ENCODE measurements at places on chromosomes 12 and 14. TPM values are rescaled to one million over a fixed set of nuclear protein-coding genes. Genes with fewer than 3 reads are reported as not detected.
A peak's percentile ranks its signal among the peaks of the same experiment; 100 is the strongest.

- DNase-seq: no peak
Observed at GRCh38 chr12:66176105-66176900, 6.5 kb upstream of the TMBIM4 start.

DNA sequence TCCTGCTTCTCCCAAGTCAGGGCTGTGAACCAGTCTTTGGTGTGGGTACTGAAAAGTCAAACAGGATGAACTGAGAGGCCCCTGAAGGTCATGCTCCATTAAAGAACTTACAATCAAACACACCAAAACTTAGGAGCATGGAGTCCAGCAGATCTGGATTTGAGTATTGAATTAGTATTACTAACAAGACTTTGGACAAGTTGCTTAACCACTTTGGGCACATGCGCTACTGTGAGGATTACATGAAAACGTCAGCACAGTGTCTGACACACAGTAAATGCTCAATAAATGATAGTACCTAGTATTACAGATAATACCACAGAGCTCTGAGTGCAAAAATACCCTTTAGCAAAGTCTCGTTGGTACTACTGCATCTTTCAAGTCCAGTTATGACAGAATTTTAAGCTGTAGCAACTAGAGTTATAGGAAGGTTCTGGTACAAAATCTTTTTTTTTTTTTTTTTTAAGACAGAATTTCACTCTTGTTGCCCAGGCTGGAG lies 23.2 kb downstream of the TIMELESS start:
- DNase-seq: no peak

DNA sequence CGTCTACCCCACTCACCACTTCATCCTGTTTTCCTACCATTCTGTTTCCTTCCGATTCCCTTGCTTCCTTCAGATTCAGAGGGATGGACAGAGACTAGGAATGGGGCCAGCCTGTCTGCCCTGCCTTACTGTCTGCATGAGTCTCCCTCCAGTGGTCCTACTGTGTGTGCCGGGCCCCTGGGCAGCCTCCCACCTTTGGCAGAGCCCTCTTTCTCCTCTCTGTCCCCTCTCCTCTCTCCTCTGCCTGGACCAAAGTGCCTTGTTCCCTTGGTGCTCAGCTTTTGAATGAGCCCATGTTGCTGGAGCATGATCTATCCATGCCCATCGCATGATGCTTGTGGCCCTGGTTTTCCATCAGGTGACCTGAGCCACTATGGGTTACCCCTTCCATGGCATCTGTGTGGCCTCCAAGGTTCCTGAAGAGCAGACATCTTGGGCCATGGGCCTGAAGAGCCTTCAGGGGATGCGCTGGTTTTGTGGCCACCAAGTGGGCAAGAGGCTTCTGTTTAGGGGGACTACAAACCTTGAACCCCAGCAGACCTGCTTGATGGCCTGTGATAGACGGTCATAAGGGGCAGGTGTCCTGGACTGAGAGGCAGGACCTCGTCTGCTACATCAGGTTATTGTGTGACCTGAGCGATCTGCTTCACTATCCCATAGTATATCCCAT lies 54.2 kb upstream of the BCL11B start:
- no peak for DNase-seq

TROAP gene
- total RNA-seq: 2.0 TPM

DNA sequence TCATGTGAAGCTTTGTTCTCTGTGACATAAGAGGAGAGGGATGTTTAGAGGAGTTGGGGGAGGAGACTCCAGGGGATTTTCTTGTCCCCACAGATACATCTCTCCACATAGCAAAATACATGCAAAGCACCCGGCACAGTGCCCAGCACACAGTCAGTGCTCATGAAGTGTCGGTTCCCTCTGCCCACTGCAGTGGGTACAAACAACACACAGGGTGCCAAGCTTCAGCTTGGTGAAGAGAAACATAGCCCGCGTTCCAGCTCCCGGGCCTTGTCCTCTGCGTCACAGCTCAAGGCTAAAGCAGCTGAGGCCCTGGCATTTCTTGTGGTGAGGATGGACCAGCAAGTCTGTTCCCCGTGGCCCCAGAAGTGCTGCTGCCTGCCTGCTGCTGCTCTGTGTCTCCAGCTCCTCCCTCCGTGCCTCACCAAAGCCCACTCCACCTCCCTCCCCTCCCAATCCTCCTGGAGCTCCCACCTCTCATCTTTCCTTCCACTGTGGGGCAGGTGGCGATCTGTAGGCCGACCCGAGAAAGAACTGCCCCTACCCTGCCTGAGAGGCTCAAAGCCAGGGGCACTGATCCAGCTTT lies 57.0 kb upstream of the FKBP4 start:
- no peak for DNase-seq

DNA sequence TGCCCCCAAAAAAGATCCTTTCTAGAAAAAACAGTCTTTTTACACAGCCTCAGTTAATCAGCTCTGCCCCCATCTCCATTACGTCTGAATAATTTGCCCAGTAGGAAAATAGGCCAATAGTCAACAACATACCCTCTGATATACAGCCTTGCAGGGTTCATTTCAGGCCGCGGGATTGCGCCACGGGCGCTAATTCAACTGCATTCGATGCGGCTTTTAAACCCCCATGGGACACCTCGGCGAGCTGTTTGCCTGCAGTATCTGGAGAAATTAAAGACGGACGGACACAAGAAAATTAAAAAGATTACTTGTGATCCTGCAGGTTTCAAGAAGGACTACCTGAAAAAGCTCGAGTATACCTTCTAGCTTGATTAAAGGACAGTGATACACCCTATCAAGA lies 36.1 kb downstream of the ERP29 start:
- no peak for DNase-seq

KIF26A gene
- total RNA-seq: 3.7 TPM

- DNase-seq: peak; percentile 10
Observed at GRCh38 chr12:94941440-94941862, 62.0 kb downstream of the NDUFA12 start.

CEP170B gene
- total RNA-seq: 95.6 TPM

GRCh38 chr12:123078120-123078465 lies 72.8 kb downstream of the PITPNM2 start:
- DNase-seq: no peak

KCNA1 gene
- total RNA-seq: 0.03 TPM

NGB gene
- total RNA-seq: not detected
